ENCODE measurements at places on chromosomes 16 and 17. TPM values are rescaled to one million over a fixed set of nuclear protein-coding genes. Genes with fewer than 3 reads are reported as not detected.

Gene PIRT
- total RNA-seq: not detected

Gene KRTAP9-7
- total RNA-seq: not detected

Gene ZNF689
- total RNA-seq: 2.7 TPM

Gene GUCY2D
- total RNA-seq: not detected

Gene RNF227
- 1.4 TPM for total RNA-seq

Gene TP53TG3C
- not detected for total RNA-seq

DNA sequence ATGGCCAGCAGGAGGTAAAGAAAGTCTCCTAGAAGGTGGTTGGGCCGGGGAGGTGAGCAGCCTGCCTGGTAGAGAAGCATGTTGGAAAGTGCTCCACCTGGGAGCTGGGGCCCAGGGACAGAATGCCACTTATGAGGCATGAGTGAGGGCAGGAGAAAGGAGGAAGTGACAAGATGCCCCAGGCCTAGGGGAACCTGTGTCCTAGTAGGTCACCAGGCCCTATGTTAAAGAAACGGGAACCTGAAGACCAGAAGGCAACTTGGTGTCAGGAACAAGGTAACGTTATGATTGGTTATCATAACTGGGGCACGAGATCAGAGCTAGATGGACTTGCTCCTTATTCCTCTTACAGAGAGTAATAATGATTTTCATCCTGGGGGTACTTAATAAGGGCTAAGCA is 34.3 kb downstream of the PITPNC1 start:
- DNase-seq: no peak
- H3K4me1 ChIP-seq: peaks cover under 1% of the 10 kb centered on the region
- H3K4me3 ChIP-seq: no peak overlapping the region
- H3K27me3 ChIP-seq: no peaks in the 10 kb centered on the region
- no peak overlapping the region for H3K27ac ChIP-seq

- no peak for DNase-seq
- peak overlapping the region; percentile 95 for H3K4me3 ChIP-seq
- H3K4me1 ChIP-seq: peaks cover 7% of the 10 kb centered on the region
Measured at GRCh38 chr16:81446907-81447268, 2.3 kb downstream of the CMIP start.

DNA sequence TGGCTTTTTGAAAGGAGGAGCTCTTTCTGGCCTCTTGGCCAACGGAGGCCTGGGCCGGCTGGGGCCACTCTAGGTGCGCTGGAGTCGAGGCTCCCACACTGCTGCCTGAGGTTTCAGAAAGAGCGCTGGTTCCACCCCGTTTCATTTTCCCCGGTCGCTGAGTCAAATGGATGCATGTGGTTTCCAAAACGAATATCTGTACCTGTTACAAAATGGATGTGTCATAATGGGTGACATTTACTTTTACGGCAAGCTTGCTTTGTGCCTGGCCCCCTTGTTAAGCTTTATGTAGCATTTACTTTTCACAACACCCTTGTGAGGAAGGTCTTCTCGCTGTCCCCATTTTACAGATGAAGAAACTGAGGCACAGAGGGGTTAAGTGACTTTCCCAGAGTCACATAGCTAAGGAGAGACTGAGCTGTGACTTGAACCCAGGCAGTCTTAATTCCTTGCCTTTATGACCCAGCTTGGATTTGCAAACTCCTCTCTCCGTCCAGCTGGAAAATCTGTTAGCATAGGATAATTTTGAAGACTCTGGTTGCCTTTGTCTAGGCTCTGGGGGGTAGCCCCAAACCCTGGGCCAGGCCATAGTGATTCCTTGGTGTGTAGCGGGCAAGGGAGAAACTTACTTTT is 10.6 kb downstream of the KSR1 start:
- H3K27ac ChIP-seq: no peak overlapping the region
- DNase-seq: no peak
- H3K27me3 ChIP-seq: no peaks in the 10 kb centered on the region
- no peak overlapping the region for H3K4me3 ChIP-seq
- H3K4me1 ChIP-seq: peaks cover 19% of the 10 kb centered on the region

DNA sequence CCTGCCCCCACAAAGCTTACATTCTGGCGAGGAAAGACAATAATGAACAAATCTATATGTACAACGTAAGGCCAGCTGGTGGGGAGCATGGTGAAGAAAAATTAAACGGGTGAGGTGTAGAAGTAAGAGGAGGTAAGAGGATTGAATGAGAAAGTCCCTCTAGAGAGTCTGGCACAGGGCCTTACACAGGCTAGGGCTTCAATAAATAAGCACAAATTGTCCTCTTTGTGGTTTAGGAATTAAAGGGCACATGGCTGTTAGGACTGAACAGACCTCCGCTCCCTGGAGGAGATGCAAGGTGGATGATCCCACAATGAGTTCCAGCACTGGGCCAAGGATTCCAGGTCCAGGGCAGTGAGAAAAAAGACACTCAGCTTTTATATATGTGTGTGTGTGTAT is 43.1 kb upstream of the HAPSTR1 start:
- peaks cover 14% of the 10 kb centered on the region for H3K4me1 ChIP-seq
- H3K27ac ChIP-seq: peak overlapping the region; percentile 74
- DNase-seq: peak; percentile 34
- H3K36me3 ChIP-seq: no peaks in the 10 kb centered on the region
- no peaks in the 10 kb centered on the region for H3K27me3 ChIP-seq

DNA sequence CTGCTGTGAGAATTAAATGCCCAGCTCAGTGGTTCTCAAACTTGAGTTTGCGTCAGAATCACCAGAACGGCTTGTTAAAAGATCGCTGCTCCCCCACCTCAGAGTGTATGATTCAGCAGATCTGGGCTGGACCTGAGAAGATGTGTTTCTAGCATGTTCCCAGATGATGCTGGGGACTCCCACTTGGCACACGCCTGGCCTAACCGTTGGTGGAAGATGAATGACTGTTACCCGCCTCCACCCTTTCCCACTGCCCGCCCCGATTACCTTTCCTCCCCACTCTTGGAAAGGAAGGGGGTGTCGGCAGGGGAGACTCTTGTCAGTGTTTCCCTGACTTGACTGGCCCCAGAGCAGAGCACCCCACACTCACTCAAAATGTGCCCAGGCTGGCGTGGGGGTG is 29.3 kb upstream of the ABCC3 start:
- H3K4me3 ChIP-seq: no peak overlapping the region
- H3K27me3 ChIP-seq: peaks cover 69% of the 10 kb centered on the region
- H3K4me1 ChIP-seq: peaks cover 8% of the 10 kb centered on the region
- H3K36me3 ChIP-seq: no peaks in the 10 kb centered on the region
- no peak overlapping the region for H3K27ac ChIP-seq

GRCh38 chr16:68425498-68426346 is 22.6 kb downstream of the SMPD3 start:
- H3K4me1 ChIP-seq: no peaks in the 10 kb centered on the region
- H3K4me3 ChIP-seq: no peak overlapping the region

DNA sequence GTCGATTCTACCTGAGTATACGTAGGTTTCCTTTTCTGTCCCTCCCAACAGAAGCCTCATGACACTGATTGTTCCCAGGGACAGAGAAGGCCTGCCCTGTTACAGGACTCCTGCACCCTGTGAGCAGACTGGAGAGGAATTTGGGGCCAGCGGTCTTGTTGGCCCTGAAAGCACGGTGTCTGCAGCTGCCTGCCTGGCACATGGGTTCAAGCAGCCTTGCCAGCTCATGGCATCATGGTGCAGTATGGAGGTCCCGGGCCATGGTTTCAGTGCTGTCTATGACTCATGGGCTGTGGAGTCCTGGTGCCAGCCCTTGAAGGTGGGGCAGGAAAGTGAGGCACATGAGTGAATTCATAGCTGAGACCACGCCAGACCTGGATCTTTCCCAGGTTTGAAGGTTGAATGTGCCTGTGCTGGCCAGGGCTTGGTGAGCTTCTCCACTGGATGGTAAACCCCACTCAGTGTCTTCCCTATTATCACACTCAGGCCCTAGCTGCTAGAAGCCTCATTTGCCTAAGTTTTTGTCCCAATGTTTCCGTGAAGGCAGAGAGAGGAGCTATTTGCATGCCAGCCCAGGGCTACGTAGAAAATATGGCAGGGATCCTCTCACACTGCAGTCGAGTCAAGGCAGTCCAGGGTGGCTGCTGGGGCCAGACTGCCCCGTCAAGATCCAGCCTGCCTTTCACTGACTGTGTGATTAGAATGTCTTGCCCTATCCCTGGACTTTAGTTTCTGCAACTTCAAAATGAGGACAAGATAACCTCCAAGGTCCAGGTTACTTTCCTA is 277.2 kb upstream of the CCL2 start:
- no peaks in the 10 kb centered on the region for H3K4me1 ChIP-seq
- H3K27ac ChIP-seq: no peak overlapping the region
- H3K27me3 ChIP-seq: no peaks in the 10 kb centered on the region
- H3K36me3 ChIP-seq: no peaks in the 10 kb centered on the region
- no peak for DNase-seq
- H3K4me3 ChIP-seq: no peak overlapping the region

DNA sequence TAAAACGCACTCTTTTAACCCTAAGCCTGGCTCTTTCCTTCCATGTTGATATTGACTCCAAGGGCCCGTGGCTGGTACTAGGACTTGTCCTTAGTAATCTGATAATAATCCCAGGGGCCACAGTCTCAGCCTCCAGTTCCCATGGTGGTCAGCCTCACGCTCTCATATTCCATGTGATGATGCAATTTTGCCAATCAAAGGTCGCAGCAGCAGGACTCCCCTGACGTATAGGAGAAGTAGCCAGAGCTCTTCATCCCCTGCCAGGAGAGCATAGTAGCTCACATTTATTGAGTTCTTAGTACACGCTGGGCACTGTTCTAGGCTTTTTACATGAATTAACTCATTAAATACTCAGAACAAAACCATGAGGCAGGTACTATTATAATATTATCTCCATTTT is 42.4 kb downstream of the CD300LF start:
- H3K4me1 ChIP-seq: no peaks in the 10 kb centered on the region
- DNase-seq: no peak
- H3K4me3 ChIP-seq: no peak overlapping the region
- no peak overlapping the region for H3K27ac ChIP-seq

GRCh38 chr17:28427371-28427770 is 21.4 kb upstream of the SLC46A1 start:
- H3K36me3 ChIP-seq: no peaks in the 10 kb centered on the region
- peak; percentile 33 for DNase-seq
- peaks cover 13% of the 10 kb centered on the region for H3K27me3 ChIP-seq
- peak overlapping the region; percentile 64 for H3K27ac ChIP-seq

DNA sequence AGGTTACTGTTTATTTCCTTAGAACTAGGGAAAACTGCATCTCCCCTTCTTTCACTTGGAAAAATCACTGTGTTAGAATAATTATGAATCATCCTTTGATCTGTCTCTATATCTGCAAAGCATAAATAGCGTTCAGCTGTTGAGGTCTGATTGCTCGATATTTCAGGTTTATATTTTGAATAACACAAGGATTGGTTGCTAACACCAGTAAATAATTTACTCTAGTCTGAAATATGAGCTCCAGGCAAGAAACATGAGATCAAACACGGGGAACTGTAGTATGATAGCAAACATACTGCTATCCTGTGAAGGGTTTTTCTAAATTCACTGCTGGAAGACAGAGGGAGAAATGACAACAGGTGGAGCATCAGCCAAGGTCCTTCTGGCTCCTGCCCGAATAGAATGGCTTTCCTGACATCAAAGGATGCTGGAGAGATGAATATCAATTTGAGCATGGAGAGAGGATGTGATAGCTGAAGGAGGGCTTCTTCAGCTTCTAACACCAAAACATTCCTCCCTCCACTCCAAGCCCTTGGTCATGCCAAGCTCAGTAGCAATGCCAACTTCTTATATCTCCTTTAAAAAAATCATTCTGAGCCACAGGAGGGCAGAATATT is 450.3 kb downstream of the SHISA9 start:
- no peak overlapping the region for H3K27ac ChIP-seq
- no peak for DNase-seq
- H3K27me3 ChIP-seq: no peaks in the 10 kb centered on the region
- H3K36me3 ChIP-seq: no peaks in the 10 kb centered on the region
- no peak overlapping the region for H3K4me3 ChIP-seq

- no peaks in the 10 kb centered on the region for H3K27me3 ChIP-seq
- no peaks in the 10 kb centered on the region for H3K36me3 ChIP-seq
Measured at GRCh38 chr16:55271945-55272513, 52.0 kb upstream of the IRX6 start.

GRCh38 chr17:59151006-59151405 is 4.0 kb downstream of the SKA2 start:
- H3K27ac ChIP-seq: no peak overlapping the region
- H3K27me3 ChIP-seq: no peaks in the 10 kb centered on the region
- peaks cover 3% of the 10 kb centered on the region for H3K4me1 ChIP-seq
- peaks cover 3% of the 10 kb centered on the region for H3K36me3 ChIP-seq

DNA sequence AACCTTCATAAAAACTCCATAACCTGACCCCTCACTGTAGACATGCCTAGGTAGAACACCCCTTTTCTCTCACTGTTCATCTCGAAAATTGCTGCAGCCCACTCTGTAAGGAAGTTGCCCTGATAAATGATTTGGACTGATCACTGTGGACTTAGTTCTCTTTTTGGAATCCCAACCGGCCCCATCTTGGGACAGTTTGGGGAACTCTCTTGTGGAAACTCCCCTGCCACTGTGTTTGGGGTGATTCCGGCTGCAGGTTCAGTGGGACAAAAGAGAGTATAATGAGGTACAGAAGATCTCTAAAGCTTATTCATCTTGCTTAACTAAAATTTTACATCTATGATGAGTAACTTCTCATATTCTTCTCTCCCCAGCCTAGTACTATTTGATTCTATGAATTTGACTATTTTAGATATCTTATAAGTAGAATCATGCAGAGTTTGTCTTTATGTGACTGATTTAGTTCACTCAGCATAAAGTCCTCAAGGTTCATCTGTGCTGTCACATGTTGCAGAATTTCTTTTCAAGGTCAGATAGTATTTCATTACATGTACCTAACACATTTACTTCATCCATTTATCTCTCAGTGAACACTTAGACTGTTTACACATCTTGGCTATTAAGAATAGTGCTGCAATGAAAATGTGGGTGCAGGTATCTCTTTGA is 84.9 kb downstream of the ABCA8 start:
- no peaks in the 10 kb centered on the region for H3K36me3 ChIP-seq
- DNase-seq: no peak
- H3K27me3 ChIP-seq: no peaks in the 10 kb centered on the region
- H3K4me1 ChIP-seq: no peaks in the 10 kb centered on the region
- H3K4me3 ChIP-seq: no peak overlapping the region

DNA sequence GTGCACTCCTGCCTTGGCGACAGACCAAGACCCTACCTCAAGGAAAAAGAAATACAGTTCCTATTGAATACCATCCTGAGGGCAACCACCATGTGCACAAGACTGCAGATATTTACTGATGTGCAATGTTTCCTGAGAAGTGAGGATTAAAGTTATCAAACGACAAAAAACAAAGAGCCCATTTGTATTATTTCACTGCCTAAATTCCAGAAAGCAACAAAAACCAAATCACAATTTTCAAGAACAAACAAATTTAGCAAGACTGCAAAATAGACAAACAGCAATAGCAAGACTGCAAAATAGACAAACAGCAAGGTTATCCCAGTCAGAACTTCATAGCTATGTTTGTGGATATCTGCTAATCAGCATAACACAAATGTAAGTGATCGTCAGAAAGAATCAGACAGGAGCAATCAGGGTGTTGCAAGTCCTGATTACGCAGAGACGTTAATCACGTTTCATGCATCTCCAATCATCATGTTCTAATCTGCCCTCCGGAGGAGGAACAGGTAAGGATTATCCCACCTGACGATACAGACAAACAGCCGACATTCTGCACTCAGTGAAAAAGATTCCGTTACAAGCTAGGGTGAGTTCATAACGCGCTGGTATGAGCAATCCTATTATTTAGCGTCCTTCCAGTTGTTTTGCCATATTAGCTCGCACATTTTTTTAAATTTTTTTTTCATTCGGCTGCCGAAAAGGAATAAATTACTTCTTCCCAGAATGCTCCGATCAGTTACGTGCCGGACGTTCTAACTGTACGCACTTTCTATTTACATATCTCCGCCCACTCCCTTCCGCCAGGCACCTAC is 2.9 kb downstream of the TMEM107 start:
- DNase-seq: peak; percentile 99
- no peaks in the 10 kb centered on the region for H3K27me3 ChIP-seq
- H3K4me1 ChIP-seq: peaks cover 12% of the 10 kb centered on the region
- H3K36me3 ChIP-seq: no peaks in the 10 kb centered on the region

All from IMR-90 (cell line).